ENCODE measurements at places on chromosomes 13 and 19. TPM values are rescaled to one million over a fixed set of nuclear protein-coding genes. Genes with fewer than 3 reads are reported as not detected.

Gene FFAR2
- 0.08 TPM for total RNA-seq

Gene ZNF382
- total RNA-seq, result not detected

Gene SLC10A2
- not detected for total RNA-seq

Gene WDR88
- total RNA-seq, result not detected

Gene CACNA1A
- 0.10 TPM for total RNA-seq

Gene TNNI3
- 11.1 TPM for total RNA-seq

Gene ZNF749
- total RNA-seq, result 27.6 TPM

Gene SLITRK5
- total RNA-seq, result not detected

Gene ZNF497
- total RNA-seq, result 2.0 TPM

Gene AP2S1
- total RNA-seq, result 544 TPM

Gene DZIP1
- not detected for total RNA-seq

Gene COX6B2
- total RNA-seq, result 2.7 TPM

Gene TEX26
- total RNA-seq, result not detected

Gene GFY
- total RNA-seq, result not detected

Gene SERTM1
- not detected for total RNA-seq

Gene RGS9BP
- total RNA-seq, result 1.0 TPM

Gene ZNF91
- total RNA-seq, result 3.0 TPM

Data from HT-29 (cell line).